ENCODE measurements at places on chromosomes 11 and 22.

GRCh38 chr11:19441288-19441687 is 200.5 kb upstream of the E2F8 start:
- no peak for DNase-seq

GRCh38 chr11:102430158-102430836 is 22.3 kb downstream of the TMEM123 start:
- no peak for DNase-seq

- no peak for DNase-seq
These were observed 48.8 kb downstream of the MAPK1 start for GRCh38 chr22:21818487-21819182.

- DNase-seq = no peak
These were observed 21.5 kb upstream of the CABP2 start for GRCh38 chr11:67544616-67545242.
